ENCODE measurements at places on chromosomes 1 and 21. TPM values are rescaled to one million over a fixed set of nuclear protein-coding genes. Genes with fewer than 3 reads are reported as not detected.

PEAR1 gene
- polyA plus RNA-seq: 19.2 TPM

MAEL gene
- polyA plus RNA-seq: 2.2 TPM

EPHB2 gene
- polyA plus RNA-seq: 12.8 TPM

SPRR2E gene
- not detected for polyA plus RNA-seq

GLIS1 gene
- polyA plus RNA-seq: 1.5 TPM

CFAP74 gene
- 0.53 TPM for polyA plus RNA-seq

PCAT6 gene
- polyA plus RNA-seq: 2.8 TPM

PRAMEF4 gene
- polyA plus RNA-seq: not detected

SFN gene
- 0.75 TPM for polyA plus RNA-seq

OR14C36 gene
- polyA plus RNA-seq: not detected

KRTAP19-3 gene
- not detected for polyA plus RNA-seq

UBE2Q1 gene
- 136 TPM for polyA plus RNA-seq

OPTC gene
- not detected for polyA plus RNA-seq

CDC14A gene
- 33.2 TPM for polyA plus RNA-seq

TTC34 gene
- 0.45 TPM for polyA plus RNA-seq

SPRR2G gene
- polyA plus RNA-seq: not detected

OLFML3 gene
- polyA plus RNA-seq: 154 TPM

LIN28A gene
- 0.06 TPM for polyA plus RNA-seq

TEDDM1 gene
- 0.11 TPM for polyA plus RNA-seq

KRTAP12-4 gene
- not detected for polyA plus RNA-seq

COL8A2 gene
- 1.6 TPM for polyA plus RNA-seq

RPTN gene
- polyA plus RNA-seq: not detected

BMP8B gene
- polyA plus RNA-seq: 2.3 TPM

EVA1B gene
- 35.8 TPM for polyA plus RNA-seq

CLEC20A gene
- polyA plus RNA-seq: 0.37 TPM

EPHA10 gene
- 0.08 TPM for polyA plus RNA-seq

SAMSN1 gene
- polyA plus RNA-seq: 5.1 TPM

RABIF gene
- 12.3 TPM for polyA plus RNA-seq

CELA2A gene
- polyA plus RNA-seq: 0.35 TPM

ATG4C gene
- polyA plus RNA-seq: 20.5 TPM

FCRL5 gene
- 0.10 TPM for polyA plus RNA-seq

CALML6 gene
- 0.44 TPM for polyA plus RNA-seq

VASH2 gene
- polyA plus RNA-seq: 24.9 TPM

HES2 gene
- polyA plus RNA-seq: 0.14 TPM

CHODL gene
- 37.1 TPM for polyA plus RNA-seq

FMO1 gene
- polyA plus RNA-seq: 214 TPM

SMIM1 gene
- 9.8 TPM for polyA plus RNA-seq

LGR6 gene
- 1.1 TPM for polyA plus RNA-seq

SLC30A2 gene
- 4.9 TPM for polyA plus RNA-seq

Data from right renal cortex interstitium (tissue), 3 donors.